Tongue (tissue), 3 donors: ENCODE measurements at places on chromosomes 2 and 18. TPM values are rescaled to one million over a fixed set of nuclear protein-coding genes. Genes with fewer than 3 reads are reported as not detected.

The STARD6 gene
- not detected for total RNA-seq

- DNase-seq: no peak
Measured at GRCh38 chr2:9217838-9218770, 11.5 kb downstream of the ASAP2 start.

- DNase-seq: no peak
Measured at GRCh38 chr2:153601812-153602211, 123.2 kb upstream of the RPRM start.

The TDRD15 gene
- total RNA-seq: not detected

- no peak for DNase-seq
Measured at GRCh38 chr2:97970293-97971060, 25.3 kb downstream of the TMEM131 start.

DNA sequence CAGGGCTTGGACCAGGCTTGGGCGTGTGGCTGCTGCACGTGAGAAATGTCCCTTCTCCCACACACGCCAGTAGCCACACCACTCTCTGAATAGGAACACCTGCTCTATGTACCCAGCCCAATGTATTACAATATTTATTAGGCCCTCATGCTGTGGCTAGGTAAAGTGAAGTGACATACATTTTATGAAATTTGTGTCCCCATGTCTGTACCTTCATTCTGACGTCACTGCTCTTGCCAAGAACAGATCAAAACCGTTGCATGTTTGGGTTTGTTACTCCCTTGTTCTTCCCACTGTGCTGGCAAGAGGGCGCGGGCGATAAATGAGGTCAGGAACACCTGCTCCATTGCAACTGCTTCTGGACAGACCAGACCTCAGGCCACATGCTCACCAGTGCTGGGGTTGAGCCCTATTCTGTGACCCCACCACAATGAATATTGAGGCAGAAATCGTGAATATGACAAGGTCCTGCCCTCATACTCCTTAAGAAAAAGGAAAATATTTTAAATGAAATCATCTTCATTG is 436.4 kb upstream of the SALL3 start:
- no peak for DNase-seq

GRCh38 chr18:30658306-30658705 is 384.2 kb downstream of the DSC3 start:
- no peak for DNase-seq
